ENCODE measurements at places on chromosomes 7 and 10.
A peak's percentile ranks its signal among the peaks of the same experiment; 100 is the strongest.

DNA sequence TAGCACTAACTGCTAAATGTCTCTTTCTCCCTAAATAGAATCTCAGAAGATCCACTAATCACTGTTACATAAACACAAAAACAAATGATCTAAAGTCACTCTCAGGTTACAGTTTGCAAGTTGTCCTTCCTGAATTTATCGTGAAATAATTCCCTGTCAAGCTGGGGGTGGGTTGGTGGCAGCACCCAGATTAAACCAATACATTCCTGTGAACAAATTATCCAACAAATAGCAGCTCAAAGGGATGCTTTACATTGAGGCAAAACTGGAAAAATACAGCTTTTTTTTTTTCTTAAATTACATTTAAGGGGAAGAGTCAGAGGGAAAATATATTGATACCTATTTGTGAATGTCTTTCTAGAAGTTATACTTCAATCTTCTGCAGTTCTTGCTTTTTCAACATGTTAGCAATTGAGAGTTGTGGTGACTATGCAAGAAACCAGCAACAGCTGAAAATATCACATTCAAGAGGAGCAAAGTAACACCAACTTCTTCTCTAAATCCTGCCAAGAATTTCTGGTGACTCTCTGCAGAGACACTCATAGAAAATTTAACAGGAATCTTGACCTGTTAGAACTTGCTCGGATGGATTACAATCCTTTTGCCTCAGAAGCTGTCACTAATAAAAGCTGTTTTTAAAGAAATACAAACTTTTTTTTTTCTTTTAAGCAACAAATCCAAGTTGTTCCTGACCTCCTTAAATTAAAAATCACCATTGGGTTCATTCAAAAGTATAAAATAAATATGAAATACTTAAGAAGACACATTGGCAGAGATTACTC, 18.9 kb downstream of the LMOD2 start:
- DNase-seq, result no peak

- DNase-seq, result peak; percentile 57
These were observed 16.6 kb downstream of the PIP4K2A start for GRCh38 chr10:22697800-22698199.

DNA sequence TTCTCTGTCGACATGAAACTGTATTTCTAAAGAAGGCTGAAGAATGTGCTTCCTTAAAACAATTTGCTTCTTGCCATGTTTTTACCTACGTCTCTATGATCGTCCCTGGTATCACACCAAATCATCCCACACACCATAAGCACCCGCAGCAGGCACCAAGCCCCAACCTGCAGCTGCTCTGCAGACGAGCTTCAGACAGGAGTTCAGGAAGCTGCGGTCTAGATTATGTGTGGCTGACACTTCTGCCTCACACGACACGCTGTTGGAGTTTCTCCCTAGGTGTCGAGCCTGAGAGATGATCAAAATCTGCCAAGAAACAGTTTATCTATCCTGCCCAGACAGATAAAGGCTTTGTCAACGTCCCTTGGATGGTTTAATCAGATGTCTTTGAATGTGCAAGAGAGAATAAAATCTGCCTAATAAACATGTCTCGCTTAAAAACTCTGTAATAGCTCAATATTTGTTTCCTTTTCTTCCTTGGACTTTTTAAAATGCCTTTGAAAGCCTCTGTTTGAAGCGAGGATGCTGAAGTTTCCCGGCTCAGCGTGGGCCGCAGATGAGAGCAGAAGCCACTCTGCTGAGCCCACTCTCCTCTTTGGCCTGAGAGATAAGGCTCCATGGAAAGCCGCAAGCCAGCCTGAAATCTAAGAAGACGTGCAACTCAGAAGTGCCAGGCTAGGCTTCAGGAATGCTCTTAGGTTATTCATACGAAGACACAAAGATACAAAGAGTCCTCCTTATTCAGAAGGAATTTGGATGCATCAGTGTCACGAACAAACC, 158.3 kb upstream of the PFKP start:
- no peak for DNase-seq

DNA sequence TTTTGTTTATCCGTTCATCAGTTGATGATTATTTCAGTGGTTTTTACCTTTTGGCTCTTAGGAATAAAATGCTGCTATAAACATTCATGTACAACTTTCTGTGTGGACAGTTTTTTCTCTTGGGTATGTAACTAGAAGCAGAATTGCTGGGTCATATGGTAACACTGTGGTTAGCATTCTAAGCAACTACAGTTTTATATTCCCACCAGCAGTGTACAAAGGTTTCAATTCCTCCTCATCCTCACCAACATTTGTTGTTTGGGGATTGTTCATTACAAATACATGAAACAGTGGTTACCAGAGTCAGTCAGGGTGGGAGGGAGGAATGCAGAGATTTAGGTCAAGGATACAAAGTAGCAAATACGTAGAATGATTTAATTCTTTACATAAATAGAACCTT, 97.0 kb downstream of the NPSR1 start:
- DNase-seq, result no peak

DNA sequence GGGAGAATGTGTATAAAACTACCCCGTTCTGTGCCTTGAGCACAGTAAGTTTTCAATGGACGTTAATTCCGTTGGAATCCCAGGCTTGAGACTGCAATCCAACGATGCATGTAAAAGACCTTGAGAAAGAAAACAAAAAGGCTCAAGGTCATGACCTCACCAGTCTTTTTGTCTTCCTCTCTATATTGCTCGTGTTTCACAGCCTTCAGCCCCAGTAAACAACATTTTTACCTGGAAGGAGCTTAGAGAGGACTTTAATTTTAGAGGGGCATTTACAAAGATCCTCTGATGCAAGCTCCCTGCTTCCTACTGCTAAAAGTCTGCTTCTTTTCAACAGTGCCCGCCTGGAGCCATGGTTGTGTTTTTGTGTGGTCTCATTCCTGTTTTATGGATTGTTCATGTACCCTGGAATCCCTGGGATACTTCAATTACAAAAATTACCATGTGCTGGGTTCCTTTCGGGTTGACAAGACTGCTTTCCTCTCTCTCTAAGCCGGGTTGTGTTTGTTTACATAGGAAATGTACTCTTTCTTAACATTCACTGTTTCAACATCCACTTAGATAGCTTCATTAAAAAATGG, 320.1 kb upstream of the NFE2L3 start:
- peak; percentile 77 for DNase-seq

- DNase-seq, result peak; percentile 91
These were observed 97.9 kb downstream of the WDR11 start for GRCh38 chr10:120948889-120949608.

DNA sequence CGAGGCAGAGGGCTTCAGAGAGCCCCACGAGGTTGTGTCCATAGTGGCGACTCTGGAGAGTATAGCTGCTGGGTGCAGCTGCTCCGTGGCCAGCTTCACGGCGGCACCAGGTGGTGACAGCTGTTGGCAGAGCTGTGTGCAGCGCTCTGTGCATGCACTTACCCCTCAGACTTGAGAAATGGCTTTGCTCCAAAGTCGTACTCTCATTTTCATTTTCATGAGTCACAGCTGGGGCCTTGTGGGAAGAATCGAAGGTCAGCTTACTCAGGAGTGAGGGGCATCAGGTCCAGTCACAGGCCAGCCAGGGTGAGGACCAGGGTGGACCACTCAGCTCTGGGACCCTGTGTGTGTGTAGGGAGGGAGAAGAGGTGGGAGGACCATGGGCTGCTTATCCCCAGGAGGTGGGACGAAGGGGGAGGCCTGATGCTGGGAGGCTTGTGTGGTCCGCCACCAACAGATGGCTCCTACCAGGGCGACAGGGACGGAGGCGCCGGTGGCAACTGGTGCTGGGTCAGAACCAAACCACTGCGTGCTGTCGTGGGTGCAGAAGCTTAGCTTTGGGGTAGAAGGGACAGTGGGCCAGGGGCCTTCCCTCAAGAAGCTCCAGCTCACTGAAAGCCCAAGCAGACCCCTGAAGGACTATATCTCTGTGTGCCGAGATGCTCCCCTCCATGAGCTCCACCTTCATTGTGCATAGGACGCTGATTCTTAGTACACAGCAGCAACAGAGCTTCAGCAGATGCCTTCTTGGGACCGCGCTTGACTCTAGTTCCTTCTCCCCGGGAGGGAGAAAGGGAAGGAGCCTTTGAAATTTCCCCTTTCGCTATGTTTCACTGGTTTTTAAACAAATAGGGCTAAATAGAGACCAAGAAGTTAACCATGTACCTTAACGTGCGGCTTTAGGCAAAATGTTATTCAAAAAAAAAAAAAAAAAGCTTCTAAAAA, 225.0 kb downstream of the CELF2 start:
- DNase-seq, result peak; percentile 52

DNA sequence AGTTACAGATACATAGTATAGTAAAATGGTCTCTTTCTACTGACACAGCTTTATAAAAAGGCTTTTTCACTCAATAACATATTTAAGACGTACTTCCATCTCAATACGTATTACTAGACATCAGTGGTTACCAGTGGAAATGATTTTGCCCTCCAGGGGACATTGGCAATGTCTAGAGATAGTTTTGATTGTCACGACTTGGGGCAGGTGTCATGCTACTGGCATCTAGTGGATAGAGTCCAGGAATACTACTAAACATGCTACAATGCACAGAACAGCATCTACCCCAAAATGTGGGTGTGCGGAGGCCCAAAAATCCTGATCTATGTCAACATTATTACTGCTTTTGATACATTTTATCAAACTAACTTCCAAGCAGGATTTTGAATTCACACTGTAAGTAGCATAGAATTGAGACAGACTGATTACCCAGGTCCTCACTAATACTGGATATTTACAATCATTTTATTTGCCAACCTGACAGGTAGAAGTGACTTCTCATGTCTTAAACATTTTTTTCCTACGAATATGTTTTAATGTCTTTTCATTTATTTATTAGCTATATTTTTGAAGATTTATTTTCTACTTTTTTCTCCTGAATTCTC, 53.8 kb downstream of the HGF start:
- DNase-seq, result no peak

DNA sequence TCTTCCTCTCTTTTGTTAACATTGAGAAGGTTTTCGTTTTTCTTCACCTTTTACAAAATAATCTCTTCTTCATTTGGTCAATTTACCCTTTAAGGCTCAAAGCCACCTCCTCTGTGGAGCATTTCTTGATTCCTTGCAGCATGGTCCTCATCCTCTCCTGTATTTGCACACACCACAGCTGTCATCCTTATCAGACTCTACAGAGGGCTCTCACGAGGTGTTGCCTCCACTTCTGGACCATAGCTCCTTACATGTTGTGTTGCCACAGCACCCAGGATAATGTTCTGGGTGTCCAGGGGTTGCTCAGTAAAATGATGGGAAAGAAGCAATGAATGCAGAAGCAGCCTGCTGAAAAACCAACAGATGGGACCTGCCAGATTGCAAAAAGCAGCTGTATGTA, 192.8 kb downstream of the SH2D4B start:
- no peak for DNase-seq

DNA sequence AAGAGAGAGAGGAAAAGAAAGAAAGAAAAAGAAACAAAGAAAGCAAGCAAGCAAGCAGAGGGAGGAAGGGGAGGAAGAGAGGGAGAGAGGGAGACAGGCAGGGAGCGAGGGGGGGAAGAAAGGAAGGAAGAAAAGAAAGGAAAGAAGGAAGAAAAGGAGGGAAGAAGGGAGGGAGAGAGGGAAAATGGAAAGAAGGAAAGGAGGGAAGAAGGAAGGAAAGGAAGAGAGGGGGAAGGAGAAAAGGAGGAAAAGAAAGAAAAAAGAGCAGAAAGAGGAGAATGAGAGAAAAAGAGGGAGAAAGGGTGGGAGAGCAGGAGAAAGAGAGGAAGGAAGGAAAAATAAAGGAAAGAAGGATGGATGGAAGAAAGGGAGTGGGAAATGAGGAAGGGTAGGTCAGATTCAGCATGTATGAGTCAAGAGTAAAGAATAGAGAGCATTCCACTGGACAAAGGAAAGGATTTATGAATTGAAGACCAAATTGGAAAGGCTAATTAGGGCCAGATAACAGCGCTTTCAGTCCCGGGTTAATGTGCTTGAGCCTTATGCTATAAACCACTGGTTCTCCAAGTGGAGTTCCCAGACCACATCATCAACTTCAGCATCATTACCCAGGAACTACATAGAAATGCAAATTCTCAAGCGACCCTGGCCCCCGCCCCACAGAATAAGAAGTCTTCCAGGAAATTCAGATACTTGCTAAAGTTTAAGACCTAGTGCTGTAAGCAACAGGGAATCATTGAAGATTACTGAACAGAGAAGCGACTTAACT, 85.1 kb downstream of the C10orf90 start:
- no peak for DNase-seq

GRCh38 chr10:73577788-73578187, 13.4 kb downstream of the USP54 start:
- DNase-seq, result no peak

- DNase-seq, result no peak
These were observed 69.5 kb upstream of the GDF10 start for GRCh38 chr10:47230482-47230881.

DNA sequence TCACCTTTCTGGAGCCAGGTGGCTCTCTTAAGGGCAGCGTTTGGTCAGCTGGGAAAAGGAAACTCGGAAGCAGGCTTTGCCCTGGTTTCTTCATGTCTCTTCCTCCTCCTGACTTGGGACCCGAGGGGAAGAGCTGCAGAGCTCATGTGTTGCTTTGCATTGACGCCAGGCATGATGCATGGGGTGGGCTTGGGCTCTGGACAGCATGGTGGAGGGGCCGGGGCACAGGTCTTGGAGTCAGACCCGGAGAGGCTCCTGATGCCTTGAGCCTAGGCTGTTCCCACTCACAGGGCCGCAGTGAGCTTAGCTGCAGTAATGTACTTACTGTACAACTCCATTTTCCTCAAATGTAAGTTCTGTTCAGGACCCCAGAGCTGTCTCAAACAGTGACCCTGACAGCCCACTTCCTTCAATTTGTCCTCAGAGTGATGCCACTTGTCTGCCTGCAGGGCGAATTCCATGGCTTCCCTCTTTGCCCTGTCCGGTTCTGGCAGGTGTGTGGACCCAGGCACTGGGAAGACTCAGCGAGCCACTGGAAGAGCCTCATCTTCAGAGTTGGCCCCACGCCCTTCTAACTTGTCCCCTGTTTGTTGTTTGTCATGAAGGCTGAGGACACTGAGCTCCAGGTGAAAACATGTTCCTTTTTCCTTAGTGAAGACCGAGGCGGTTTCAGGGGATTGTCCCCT, 50.2 kb downstream of the ZNF467 start:
- DNase-seq, result no peak

DNA sequence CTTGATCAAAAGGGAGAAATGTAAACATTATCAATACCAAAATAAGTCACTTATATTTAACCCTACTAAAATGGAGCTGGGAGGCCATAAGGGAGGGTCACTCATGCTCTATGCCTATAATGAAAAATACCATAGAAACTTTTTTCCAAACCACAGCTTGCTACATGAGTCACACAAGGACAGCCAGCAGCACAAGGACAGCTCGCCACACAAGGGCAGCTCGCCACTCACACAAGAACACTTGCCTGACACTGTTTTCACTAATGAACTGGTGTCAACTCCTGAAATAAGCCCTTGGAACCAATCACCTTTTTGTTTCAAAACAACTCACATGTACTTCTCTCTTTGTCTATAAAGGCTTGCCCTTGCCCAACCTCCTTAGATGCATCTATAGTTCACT, 43.3 kb downstream of the FRMPD2 start:
- no peak for DNase-seq

DNA sequence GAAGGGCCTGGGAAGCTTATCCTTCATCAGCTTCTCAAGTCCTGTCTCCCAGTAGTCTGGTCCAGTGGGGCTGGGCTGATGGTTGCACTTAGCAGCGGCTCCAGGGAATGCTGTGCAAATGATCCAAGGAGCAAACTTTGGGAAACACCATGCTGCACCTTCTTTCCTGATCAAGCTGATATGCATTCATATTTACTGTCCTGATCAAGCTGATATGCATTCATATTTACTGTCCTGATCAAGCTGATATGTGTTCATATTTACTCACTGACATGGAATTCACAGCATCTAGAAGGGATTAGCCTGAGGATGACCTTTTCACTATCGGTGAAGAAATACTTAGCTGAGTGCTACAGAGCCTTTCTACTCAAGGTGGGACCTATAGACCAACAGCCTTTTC, 330.7 kb downstream of the BMPER start:
- DNase-seq, result no peak

All from retina (tissue), 1 donor.